Stimulated activated CD8-positive, alpha-beta memory T cell treated with anti-CD3 and anti-CD28 coated beads, Interleukin-4, amount 100 ng/mL, for 1 hour (primary cell): ENCODE measurements at places on chromosomes 1 and 21.

DNA sequence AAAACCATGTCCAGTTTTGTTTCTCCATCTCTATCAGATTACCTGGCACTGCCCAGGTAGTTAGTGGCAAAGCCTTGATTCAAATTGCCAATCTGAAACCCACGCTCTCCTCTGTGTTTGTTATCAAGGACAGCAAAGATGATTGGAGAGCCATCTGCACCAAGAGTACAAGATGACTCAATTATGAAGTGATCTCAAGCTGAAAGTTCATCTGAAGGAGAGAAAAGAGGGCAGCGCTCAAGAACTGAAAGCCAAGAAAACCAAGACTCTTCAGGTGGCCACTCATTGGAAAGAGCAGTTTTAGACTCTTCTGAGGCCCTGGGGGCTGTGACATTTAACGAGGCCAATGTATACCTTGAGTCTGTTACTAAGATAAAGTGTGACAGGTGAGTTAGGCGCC is 13.8 kb downstream of the RXRG start:
- no peak for DNase-seq

GRCh38 chr1:211511947-211512346 is 20.0 kb upstream of the RD3 start:
- no peak for DNase-seq

DNA sequence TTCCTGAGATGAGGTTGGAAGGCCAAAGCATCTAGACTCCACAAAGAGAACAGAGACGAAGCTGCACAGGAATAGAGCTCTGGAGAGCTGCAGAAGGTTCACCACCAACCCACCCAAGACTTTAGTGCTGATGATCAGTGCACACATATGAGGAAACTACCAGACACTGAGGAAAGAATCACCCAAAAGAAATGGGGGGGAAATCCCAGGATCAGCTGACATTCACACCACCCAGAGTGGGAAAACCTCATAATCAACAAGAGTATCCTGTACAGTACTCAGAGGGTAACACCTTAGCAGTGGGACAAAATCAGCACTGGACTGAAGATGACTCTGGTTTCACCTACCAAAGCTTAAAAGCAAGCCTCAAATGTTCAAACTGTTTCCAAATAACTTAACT is 36.4 kb downstream of the DENND1B start:
- DNase-seq = no peak

GRCh38 chr1:25608488-25609178 is 8.0 kb upstream of the MAN1C1 start:
- peak; percentile 76 for DNase-seq

DNA sequence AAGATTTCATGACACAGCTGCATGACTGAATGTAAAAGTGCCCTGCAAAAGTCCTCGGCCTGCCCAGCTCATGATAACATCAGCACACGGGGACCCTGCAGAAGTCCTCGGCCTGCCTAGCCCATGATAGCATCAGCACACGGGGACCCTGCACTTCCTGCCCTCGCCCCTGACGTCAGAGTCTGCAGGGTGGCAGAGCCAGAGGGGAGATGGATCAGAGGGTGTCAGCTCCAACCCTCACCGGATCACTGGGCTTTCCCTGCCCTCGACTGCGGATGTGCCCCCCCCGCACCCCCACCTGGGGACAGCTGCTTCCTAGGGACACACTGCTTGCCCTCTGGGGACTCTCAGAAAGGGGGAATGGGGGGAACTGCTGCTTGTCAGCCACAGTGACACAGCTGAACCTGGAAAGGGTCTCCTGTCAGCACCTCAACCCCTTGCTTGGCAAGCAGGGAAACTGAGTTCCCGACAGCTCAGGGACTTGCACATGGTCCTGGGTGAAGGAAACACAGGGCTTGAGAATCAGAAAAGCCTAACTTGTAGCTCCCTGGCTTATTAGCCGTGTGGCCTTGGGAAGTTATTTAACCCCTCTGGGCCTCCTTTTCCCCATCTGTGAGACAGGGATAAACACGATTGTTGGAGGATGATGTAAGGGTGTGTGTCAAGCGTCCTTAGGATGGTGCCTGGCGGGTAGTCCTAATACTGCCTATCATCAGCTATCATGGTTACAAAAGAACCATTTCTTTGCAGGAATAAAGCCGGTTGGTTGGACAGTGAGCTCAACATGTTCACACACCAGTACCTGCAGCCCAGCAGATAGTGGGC is 8.3 kb upstream of the MIIP start:
- DNase-seq = no peak

GRCh38 chr1:109787211-109787844 is 23.6 kb upstream of the EPS8L3 start:
- DNase-seq = no peak

DNA sequence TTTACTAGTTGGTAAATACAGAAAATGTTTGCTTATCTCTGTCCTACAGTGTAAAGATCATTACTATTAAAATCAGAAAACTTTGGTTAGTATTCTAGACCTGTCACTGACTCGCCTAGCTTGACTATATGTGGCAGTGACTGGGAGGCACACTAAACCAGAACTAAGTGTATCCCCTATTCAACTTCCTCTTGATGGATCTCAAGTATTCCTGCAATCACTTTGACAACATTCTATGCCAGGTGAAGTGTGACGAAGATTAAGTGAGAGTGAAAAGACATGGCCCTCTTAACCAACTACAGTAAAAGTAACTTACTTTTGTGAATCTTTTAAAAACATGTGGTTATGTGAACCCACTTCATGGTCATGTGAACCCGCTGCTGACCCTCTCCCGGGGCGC is 223.0 kb upstream of the ADAMTS5 start:
- DNase-seq = no peak

- no peak for DNase-seq
These were observed 175.6 kb upstream of the DAB1 start for GRCh38 chr1:57599236-57599994.

GRCh38 chr1:227762231-227762911 is 27.1 kb downstream of the SNAP47 start:
- DNase-seq = peak; percentile 69

DNA sequence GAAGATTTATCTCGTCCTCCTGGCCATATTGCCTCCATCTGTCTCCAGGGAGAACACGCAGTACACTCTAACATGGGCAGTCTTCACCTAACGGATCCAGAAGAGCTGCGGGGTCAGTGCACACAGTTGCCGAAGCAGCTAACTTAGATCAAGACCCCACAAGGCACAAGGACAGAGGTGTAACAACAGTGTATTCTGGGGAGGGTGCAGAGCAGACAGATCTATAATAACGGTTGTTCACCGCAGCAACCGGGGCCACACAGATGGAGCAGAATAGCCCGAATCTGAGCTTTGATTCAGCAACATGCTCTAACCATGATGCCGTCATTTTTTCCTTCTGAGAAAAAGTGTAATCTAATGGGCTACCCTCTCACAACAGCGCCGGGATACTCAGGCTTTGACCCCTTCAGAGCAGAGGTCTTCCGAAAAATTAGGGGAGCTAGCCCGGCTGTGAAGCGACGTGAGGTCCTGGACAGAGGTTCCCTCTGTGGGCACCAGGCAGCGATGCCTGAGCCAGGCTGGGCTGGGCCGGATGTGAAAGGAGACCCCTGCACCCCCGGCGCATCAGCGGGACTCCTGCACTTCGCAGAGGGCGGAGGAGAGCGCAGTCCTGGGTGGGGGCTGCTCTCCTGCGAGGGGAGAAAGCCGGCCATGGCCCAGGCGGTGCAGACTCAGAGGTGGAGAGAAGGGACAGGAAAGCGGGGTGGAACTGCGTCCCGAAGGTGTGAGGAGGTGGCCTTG is 57.5 kb downstream of the BCL9 start:
- peak; percentile 5 for DNase-seq

GRCh38 chr1:89286549-89287180 is 14.0 kb upstream of the GBP5 start:
- DNase-seq = no peak

DNA sequence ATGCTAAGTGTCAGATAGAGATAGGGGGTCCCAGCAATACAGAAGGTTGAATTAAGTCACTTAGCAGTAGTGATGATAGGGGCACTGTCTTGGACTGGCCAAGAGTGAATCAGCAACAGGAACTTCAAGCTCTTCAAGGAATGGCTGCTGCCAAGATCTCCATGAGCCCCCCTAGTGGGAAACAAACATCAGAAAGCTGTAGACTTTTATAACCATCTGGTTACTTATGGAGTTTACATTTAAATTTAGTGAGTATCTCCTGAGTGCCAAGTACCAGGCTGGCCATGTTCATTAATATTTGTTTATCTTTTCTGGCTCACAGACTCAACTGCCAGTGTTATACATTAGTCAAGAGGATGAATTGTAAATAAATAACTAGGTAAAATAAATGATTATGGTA is 327.3 kb downstream of the TTLL7 start:
- DNase-seq = no peak

GRCh38 chr1:6984536-6984935 is 199.3 kb downstream of the CAMTA1 start:
- no peak for DNase-seq

GRCh38 chr1:42768172-42768571 is 1.1 kb downstream of the C1orf50 start:
- DNase-seq = no peak

GRCh38 chr1:85975912-85976371 is 180.6 kb downstream of the COL24A1 start:
- DNase-seq = no peak

DNA sequence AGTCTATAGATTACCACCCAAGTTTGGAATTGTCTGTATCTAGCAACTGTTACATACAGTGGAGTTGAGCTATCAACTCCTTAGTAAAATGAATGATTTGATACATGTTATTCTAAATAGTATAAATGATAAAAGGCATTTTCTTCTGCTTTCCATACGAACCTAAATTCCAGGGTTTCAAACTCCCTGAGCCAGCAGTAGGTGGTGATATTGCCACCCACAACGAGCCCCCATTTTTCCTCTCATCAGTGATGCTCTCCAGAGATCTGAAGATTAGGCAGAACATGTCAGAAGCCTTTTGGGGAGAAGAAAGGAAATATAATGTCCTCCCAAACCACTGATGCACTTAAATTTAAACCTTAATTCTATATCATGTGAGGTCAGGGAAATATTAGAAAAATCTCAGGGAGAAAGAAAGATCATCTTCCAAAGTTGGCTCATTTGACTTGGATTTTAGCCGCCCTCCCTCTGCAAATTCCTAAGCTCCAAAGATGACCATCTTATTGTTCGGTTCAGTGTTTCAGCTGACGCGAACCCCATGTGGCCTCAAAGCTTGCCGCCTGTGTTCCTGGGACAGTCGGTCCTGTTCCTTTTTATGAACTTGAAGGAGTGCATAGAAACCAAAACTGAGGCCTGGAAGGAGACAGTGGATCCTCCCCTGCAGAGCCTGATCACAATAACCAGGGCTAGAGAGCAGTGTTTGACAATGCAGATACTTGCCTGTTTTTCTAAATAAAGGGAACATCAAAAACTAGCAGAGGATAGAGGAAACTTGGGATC is 2.3 kb downstream of the EVA1C start:
- no peak for DNase-seq

GRCh38 chr1:231075020-231075419 is 35.0 kb upstream of the FAM89A start:
- DNase-seq = no peak

DNA sequence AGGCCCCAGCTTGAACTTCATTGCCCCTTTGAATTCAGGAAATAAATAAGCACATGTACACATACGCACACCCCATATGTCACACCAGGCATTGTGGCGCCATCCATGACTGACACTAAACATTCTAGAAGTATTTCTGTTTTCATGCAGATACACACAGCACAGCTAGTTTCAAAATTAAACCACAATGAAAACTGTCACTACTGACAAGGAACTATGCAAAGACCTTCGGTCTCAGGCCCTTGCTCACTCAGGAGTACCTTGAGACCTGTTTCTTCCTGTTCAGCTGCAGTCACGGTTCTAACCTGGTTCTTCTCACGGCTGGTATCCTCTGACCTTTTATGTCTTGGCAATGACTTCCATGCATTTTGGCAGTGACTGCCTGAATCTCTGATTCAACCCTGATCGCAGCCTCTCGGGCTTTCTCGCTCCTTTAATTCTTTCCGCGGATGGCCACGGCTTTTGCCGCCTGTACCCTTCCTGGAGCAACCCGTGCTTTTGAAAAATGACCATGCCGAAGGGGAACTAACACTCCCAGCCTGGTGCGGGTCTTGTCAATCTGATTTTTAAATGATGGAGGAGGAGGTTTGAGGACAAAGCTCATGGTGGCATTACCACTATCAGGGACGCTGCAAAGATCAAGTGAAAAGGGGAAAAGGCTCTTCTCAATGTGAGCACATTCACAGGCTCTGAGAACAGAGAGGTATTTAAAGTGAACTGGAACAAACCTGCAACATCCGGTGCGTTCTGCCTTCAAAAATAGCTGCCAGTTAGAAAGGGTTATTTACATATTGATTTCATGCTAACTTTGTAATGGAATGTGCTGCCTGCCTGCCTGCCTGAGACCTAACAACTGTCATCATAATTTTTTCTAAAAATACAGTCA is 384.6 kb downstream of the RRAGC start:
- DNase-seq = no peak

- DNase-seq = no peak
These were observed 165.7 kb downstream of the RHOU start for GRCh38 chr1:228900886-228901392.

- DNase-seq = no peak
These were observed 20.8 kb upstream of the ECE1 start for GRCh38 chr1:21311016-21311415.

DNA sequence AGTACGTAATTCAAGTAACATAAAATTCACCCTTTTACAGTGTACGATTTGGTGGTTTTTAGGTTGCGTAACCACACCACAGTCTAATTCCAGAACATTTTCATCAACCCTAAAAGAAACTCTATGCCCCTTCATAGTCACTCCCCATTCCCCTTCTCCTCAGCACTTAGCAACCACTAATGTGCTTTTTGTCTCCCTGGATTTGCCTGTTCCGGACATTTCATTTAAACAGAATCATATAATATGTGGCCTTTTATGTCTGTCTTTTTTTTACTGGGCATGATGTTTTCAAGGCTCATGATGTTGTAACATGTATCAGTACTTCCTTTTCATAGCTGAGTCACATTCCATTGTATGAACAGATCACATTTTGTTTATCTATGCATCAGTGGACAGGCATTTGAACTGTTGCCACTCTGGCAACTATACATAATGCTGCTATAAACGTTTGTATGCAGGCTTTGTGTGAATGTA is 20.8 kb downstream of the OBSCN start:
- DNase-seq = no peak

DNA sequence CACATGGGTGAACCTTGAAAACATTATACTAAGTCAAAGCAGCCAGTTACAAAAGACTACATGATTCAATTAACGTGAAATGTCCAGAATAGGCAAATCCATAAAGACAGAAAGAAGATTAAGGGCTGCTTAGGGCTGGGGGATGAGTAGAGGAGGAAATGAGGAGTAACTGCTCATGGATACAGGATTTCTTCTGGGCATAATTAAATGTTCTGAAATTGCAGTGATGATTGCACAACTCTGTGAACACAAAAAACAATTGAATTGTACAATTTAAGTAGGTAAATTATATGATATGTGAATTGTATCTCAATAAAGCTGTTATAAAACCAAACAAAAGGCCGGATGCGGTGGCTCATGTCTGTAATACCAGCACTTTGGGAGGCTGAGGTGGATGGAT is 52.2 kb downstream of the RERE start:
- no peak for DNase-seq
